ENCODE measurements at places on chromosomes 2 and 18. TPM values are rescaled to one million over a fixed set of nuclear protein-coding genes. Genes with fewer than 3 reads are reported as not detected.

LYPD6B gene
- polyA plus RNA-seq, result 19.1 TPM

RANBP2 gene
- polyA plus RNA-seq, result 16.2 TPM

- DNase-seq, result no peak
Observed at GRCh38 chr2:139360654-139361053, 580.5 kb upstream of the NXPH2 start.

GRCh38 chr2:31318361-31319336 is 84.7 kb downstream of the EHD3 start:
- DNase-seq, result no peak

DNA sequence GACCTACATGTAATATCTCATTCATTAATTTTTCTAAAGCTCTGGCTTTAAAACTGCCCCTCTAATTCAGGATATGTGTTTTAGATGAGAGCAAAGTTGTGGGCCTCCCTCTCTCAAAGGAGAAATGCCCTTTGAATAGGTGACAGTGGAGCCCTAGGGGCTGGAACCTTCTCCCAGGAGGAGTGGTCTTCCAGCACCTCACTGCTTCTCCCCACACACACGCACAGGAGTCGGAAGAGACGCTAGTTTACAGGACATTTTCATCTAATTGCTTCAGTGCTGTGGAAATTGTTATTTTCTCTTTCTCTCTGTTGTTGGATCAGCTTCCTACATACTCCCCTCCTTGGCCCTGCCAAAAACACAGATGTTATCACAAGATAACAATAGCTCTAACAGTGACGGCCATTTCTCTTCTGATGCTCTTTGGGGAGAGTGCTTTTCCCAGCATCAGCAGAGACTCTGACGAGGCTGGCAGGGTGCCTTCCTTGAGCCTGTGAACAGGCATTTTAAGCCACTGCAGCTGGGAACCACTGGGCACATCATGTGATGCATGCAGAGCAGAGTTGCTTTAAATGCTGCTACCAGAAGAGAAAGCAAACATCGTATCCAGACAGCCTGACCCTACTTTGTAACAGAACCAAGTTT is 209.4 kb upstream of the SP5 start:
- DNase-seq, result no peak

DNA sequence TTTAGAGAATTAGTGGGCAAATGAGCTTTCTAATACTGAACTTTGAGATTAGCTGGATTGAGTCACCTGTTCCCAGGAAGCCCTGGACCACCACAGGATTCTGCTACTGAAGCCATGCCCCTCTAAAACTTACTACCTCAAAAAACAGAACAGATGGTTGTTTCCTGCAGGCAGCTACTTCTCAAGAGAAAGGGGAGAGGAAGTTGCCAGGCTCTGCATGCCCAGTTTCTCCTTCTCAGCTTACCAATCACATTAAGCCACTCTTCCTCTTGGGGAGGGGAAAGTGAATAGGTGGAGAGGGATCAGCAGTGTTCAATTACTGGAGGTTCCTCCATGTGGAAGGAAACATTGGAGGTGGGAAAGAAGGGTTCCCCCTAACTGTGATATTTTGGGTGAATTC is 24.9 kb upstream of the C1GALT1C1L start:
- no peak for DNase-seq

Measured in BJ (cell line).